Stromal cell of bone marrow (primary cell): ENCODE measurements at places on chromosomes 4 and X.

DNA sequence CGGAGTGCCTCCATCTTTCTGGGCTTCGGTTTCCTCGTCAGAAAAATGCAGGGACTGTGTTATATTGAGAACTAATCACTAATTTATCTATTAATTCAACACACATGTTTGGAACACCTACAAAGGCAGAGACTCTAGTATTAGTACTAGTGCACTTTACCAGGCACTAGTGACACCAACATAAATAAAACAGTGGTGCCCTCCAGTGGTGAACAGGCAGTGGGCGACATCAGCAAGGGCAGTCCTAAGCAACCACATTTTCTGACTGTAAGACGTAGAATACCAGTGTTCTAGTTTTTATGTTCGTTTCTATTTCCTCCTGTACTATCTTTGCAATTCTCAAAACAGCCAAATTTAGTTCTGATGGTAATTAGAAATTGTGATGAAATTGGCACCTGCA, 69.1 kb upstream of the UCP1 start:
- DNase-seq: no peak

- DNase-seq: no peak
These were observed 14.0 kb downstream of the TMEM154 start for GRCh38 chr4:152665691-152666395.

- no peak for DNase-seq
These were observed 351.4 kb upstream of the SMIM31 start for GRCh38 chr4:164402554-164402953.

GRCh38 chr4:121567748-121568147, 129.0 kb downstream of the ANXA5 start:
- no peak for DNase-seq

DNA sequence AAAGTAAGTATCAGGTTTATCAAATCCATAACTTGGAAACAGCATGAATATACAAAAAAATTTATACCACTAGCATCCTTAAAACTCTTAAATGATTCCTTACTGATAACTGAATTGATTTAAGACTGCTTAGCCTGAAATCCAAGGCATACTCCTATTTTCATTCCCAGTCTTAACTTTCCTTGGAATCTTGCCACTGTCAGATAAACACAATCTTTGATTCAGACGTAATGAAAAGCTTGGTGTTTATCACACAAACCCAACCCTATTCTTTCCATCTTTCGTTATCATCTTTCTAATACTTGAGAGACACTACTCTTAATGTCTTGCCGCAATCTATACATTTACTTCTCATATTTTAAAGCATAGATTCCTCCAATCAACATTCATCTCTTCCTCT, 19.1 kb downstream of the C4orf17 start:
- DNase-seq: no peak

DNA sequence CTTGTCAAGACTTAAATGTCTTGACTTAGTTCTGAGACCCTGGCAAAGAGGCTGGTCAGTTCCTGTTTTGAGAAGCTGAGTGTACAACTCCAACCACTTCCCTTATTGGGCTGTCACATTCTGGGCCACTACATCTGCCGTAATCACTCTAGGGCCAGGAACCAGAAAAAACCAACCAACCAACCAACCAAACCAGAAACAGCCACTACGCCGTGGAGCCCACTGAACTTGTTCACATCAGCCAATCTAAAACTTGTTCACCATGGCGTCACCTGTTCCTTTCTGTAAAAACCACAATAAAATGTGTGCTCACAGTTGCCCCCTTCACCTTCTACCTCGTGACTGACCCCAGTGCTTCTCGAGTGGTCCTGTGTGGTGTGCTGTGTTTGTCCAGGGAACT, 107.3 kb downstream of the JADE1 start:
- no peak for DNase-seq

- DNase-seq: no peak
These were observed 358.7 kb downstream of the IL15 start for GRCh38 chr4:141995056-141995455.

DNA sequence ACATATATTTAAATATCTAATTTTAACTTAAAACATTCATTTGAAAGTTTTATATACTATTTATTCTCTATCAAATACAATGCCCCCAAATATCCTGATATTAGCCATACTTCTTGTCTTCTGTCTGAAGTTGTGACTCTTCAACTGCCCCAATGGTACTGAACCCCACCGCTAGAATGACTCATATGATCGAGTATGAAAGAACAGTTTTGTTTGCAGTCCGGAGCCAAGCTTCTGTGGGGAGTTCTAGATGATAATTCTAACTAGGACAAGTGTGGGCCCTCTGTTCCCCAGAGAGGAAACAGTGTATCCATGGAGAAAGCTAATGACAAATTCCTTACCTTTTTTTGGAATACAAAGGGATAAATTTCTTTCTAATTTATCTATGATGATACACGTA, 24.7 kb upstream of the CT47A1 start:
- DNase-seq: no peak

DNA sequence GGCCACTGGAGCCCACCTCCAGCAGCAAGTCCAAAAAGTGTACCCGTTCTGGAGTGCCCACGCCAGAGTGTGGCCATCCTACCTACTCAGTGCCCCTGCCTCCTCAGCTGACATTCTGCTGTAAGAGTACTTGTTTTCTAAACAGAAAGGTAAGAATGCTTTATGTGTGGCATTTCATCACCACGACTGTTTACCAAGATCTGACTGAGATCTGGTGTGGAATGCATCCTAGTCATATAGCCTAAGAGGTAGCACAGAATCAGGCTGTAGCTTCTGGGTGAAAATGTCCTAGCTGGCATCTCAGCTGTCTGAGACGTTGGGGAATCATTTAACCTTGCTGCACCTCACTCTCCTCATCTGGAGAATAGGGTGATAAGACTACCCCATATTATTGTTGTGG, 638.7 kb upstream of the TENM3 start:
- no peak for DNase-seq

DNA sequence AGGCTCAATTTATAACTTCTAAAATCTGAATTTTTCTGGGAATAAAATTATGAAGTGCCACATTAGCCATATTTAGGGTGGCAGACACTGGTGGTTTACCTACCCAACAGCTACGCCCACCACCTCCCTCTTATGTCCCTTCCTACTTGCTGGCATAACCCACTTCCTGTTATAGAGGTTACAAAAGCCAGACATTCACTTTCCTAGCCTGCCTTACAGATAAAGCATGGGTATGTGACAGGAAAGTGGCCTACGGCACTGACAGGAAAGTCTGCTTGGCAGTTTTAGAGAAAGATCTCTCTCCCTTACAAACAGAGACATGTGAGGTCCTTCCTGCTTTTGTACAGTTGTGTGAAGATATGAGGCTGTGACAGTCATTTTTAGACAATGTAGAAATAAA, 12.4 kb downstream of the DDX53 start:
- DNase-seq: no peak

DNA sequence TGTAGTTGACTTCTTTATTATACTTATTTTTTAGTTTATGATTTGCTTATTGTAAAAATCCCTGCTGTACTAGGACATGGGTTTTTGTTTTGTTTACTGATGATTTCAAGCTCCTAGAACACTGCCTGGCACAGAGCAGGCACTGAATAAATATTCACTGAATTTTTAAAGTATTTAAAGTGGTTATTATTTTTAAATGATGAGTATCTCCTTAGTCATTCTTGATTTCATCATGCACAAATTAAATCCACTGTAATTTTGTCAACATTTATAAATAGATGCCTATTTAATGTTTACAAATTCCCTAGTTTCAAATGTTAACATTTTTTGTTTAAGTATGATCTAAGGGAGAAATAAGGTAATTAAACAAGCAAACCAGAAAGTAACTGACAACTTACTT, 367.9 kb upstream of the SLIT2 start:
- peak; percentile 2 for DNase-seq

DNA sequence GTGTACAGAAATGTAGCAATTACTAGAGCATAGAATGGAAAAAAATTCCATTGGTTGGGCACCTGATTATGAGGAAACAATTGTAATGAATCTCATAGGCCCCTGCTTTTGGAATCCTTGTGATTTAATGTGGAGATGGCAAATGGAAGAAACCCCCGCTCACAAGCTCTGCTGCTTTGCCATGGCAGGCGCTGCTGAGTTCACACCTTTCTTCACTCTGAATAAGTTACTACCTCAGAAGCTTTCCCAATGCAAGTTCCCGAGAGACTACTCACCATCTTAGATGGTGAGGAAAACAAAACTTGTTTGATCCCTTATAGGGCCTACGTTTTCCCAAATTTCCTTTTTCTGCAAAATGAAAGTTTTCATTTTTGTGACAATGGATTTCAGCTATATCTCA, 266.6 kb upstream of the TAPT1 start:
- no peak for DNase-seq

GRCh38 chr4:4383085-4383484, 3.8 kb upstream of the NSG1 start:
- DNase-seq: no peak

GRCh38 chr4:4524364-4524763, 17.5 kb downstream of the STX18 start:
- DNase-seq: no peak

GRCh38 chr4:68256284-68256683, 10.8 kb upstream of the TMPRSS11B start:
- DNase-seq: no peak

DNA sequence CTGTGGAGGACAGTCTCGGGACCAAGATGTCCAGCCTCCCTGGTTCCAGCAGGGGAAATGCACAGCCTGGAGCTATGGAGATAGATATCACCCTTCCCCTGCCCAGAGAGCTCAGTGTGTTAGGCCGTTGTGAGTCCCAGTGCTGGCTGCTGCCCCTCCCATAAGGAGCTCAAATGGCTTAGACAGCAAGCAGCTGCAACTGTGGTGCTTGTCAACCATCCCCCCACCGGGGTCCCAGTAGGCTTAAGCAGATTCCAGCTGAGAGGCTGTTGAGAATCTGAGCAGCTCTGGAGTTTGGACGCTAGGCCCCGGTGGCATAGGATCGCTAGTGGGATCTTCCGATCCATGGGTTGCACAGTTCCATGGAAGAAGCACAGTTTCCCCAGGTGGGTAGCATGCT, 181.8 kb upstream of the POF1B start:
- DNase-seq: no peak

DNA sequence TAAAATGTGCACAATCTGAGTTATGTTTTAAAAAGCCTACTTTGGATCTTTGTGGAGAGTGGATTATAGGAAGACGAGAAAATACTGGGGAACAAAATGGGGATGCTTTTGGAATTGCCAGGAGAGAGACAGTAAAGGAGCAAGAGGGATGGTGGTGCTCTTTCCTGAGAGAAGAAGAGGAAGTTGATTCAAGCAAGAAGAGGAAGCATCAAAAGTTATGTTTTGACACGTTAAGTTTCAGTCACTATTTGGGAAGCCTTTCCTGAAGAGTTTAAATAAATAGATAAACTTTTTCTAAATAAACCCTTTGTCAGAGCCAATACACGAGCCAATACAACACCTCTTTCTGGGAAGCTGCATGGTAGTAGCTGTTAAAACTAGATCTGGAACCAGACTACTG, 394.1 kb downstream of the GALNTL6 start:
- DNase-seq: no peak

DNA sequence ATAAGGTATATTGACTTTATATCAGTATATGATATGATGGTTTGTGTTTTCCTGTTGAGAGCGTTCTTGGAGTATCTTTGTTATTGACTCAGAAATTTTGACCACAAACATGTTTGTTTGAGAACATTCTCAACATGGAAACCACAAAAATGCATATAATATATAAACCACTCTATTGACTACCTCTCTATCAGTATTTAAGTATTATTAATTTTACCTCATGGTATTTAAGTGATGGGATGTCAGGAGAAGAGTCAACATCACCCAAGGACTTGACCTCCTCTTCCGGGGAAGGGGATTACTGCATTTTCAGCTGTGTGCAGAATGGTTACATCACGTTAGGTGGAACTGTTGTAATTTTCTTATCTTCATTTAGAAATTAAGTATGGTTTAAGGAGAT, 54.3 kb upstream of the PUDP start:
- no peak for DNase-seq

DNA sequence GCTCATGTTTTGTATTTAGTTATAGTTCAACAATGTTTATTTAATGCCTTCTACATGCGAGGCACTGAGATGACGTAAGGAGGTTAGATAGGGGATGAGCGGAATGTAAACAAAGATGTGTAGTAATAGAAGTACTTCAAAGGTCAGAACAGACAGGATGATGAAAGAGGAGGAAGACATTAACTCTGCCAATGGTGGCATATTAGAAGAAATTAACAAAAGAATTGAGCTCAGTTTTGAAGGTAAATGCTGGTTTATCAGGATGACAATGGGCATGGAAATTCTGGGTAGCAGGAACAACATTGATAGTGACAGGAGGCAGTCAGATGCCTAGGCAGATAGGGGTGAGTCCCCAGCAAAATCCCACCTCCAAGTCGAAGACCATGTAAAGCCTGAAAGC, 62.3 kb upstream of the PGRMC2 start:
- no peak for DNase-seq

GRCh38 chr4:105162123-105162796, 15.6 kb downstream of the TET2 start:
- DNase-seq: no peak
